ENCODE measurements at places on chromosomes 12 and 14.

GRCh38 chr12:96099986-96100385, 64.6 kb upstream of the LTA4H start:
- no peak for DNase-seq

DNA sequence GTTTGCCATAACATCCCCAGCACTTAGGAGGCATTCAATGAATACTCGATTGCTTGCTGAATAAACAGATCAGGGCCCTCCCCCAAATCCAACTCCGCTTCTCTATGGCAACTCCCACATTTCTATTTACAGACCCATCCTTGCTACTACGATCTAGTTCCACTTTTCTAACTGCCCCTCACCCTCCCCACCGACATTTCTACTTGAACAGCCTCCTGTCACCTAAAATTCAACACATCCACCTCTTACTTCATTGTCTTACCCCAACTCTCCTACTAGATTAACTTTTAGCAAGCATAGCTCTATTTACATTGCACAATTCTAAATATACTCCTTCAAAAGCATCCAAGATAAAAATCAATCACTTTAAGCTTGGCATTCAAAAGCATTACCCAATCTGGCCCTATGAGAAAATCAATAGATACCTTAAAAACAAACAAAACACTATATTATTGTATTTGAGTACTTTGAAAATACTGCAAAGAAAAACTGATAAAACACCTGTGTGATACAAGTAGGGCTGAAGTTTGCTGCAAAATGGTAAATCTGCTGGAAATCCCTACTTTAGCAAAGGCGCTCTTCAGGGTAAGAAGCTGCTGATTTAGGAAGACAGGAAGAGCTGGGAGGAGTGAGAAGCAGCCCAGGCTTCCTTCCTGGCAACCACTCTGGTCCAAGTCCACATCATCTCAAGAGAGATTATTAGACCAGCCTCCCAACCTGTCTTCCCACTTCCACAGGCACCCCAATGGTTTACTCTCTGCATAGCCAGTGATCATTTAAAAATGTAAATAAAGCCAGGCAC, 96.4 kb downstream of the HECTD4 start:
- no peak for DNase-seq

GRCh38 chr14:81093651-81094050, 127.1 kb downstream of the GTF2A1 start:
- DNase-seq: no peak

DNA sequence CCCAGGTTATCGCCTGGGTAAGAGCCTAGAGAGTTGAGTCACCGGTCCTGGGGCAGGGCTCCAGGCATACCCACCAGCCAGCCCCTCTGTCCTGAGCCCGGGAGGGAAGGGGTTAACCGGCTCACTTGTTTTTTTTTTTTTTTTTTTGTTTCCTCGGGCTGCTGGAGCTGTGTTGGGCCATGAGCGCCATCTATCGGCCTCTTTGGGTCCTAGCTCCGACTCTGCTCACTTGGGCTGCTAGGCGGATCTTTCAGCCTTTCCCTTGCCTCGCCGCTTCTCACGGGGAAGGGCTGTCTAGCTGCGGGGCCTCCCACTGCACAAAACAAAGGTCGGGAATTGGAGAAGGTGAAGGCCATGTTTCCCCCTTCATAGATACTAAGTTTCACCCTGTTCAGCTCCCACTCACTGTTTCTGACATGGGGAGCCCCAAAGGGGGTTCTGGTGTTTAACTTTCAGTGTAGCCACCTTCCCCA, 2.8 kb upstream of the SMUG1 start:
- peak; percentile 61 for DNase-seq

DNA sequence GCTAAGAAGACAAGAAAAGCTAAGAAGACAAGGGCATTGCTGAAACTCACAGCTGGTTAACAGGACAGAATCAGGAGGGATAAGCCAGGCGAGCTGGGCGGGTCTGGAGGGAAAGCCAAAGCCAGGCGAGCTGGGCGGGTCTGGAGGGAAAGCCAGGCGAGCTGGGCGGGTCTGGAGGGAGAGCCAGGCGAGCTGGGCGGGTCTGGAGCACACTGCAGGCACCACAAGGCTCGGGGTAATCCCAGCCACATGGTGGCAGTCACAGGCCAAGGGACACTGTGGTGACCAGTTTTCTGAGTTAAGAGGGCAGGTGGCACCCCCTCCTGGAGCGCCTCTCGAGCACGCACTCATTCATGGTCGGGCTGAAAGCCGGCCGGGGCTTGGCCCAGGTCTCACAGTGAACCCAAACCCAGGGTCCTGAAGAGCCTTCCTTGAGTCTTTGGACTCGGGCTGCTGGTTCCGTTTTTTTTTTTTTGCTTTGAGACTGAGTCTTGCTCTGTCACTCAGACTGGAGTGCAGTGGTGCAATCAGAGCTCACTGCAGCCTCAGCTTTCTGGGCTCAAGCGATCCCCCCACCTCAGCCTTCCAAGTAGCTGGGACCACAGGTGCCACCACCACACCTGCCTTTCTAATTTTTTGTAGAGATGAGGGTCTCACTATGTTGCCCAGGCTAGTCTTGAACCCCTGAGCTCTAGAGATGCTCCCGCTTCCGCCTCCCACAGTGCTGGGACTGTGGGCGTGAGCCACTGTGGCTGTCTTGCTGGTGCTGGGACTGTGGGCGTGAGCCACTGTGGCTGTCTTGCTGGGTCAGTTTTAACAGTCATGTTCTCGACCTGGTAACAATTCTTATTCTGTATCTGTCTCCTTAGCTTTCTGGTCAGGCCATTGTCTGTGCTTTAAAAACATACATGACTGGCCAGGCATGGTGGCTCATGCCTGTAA, 40.2 kb downstream of the HSP90AA1 start:
- no peak for DNase-seq

GRCh38 chr12:2052826-2053678, at the start of gene CACNA1C:
Gene CACNA1C (plus strand): TSS chr12:2052987. CDS start chr12:2053563, 576 bp downstream.
- DNase-seq: peak; percentile 20

- DNase-seq: no peak
These were observed 162.5 kb upstream of the RTL1 start for GRCh38 chr14:101065696-101066694.

- DNase-seq: no peak
These were observed 26.8 kb downstream of the AMN1 start for GRCh38 chr12:31702047-31702446.

GRCh38 chr12:29991924-29992323, 208.2 kb upstream of the TMTC1 start:
- no peak for DNase-seq

DNA sequence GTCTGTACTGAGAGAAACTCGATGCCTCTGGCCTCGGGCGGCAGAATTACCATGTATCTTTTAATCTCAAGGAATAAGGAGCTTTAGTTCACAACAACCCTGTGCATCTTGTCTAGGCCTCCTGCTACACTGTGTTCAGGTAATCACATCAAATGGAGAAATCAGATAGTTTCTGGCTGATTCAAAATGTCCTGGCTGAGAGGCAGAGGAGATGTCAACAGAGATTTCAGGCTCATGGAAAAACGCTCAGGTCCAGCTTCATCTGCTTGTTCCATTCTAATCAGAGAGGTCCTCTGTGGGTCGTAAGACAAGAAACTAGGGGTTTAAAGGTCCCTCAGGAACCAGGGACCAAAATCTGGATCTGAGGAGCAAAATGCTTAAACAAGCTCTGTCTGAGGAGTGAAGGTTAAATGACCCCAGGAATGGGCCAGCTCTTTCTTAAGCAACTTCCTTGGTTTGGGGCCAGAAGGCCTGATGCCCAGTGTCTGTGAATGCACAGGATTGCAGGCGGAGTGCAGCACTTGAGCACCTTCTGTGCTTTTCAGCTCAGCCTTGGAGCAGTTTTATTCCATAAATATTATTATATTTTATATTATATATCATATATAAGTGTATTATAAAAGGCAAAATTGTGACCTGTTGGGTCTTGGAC, 170.2 kb upstream of the PRICKLE1 start:
- no peak for DNase-seq

GRCh38 chr12:113467502-113468364, 3.9 kb downstream of the LHX5 start:
- no peak for DNase-seq

- no peak for DNase-seq
These were observed 65.9 kb downstream of the PTPN21 start for GRCh38 chr14:88488897-88489296.

- DNase-seq: no peak
These were observed 16.2 kb downstream of the FAM222A start for GRCh38 chr12:109729801-109730200.

DNA sequence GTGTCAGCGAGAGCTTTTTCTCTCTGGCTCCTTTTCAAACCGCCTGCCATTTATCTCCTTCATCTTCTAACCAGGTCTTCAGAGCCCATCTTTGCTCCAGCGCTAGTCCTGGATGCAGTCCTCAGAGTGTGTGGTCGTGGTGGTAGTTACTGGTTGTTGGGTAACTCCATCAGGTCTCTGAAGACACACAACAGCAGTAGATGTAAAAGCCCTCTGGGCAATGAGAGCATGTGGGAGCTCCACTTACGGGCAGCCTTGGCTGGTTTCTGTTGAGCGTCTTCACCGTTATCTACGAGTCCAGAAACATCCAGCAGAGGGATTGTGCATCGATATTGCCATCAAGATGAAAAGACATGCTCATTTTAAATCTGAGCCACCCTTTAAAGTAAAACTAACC, 61.2 kb downstream of the FBXL14 start:
- no peak for DNase-seq

DNA sequence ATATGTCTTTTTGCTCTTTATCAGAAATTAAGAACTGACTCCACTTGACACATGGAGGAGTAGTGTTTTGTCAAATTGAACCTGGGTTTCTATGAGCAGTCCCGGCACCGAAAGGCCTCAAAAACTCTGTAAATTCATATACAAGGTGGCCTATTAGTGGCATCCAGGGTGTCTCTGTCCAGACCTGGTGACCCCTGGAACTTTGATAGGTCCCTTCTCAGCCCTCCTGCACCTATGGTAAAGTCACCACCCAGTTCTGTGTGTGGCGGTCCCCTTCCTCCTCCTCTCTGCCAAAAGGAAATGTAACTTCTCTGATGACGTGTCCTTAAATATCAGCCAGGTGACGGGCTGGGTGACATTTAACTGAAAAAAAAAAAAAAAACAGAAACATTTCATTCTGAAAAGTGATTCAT, 204.0 kb upstream of the FOXN3 start:
- DNase-seq: peak; percentile 37

- no peak for DNase-seq
These were observed 48.8 kb upstream of the CORO1C start for GRCh38 chr12:108779998-108780688.

DNA sequence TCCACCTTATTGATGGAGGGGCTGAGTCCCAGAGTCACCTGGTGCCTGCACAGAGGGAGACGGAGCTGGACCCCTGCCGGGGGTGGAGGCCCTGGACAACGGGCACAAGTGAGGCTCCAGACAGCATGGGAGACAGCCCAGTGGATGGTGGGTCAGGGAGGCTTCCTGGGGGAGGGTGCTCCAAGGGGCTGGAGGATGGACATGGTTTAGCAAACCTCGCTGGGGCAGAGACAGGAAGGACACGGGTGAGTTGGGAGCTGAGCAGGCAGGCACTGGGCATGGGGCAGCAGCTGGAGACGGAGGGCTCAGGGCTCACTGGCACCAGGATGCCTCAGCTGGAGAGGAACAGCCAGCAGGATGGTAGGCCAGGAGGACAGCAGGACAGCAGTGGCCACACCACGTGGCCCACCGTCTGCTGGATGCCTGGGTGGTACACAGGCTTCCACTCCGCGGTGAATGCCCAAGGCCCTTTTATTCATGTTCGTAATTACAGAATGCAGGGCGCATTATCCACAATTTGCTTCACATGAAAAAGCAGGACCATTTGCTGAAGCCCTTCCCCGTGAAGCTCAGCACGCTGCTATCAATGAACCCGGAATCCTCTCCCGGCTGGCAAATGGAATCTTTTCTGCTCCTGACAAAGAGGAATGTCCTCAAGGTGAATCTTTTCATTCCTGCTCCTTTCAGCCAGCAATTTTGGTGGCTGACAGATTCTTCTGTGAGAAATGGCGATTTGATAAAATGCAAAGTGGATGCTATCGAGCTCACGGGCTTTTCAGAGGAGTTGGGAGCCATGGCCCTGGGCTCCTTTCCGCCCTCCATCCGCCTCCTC, 138.1 kb upstream of the C14orf180 start:
- DNase-seq: no peak

GRCh38 chr14:105271224-105271890, 23.0 kb downstream of the BTBD6 start:
- no peak for DNase-seq

DNA sequence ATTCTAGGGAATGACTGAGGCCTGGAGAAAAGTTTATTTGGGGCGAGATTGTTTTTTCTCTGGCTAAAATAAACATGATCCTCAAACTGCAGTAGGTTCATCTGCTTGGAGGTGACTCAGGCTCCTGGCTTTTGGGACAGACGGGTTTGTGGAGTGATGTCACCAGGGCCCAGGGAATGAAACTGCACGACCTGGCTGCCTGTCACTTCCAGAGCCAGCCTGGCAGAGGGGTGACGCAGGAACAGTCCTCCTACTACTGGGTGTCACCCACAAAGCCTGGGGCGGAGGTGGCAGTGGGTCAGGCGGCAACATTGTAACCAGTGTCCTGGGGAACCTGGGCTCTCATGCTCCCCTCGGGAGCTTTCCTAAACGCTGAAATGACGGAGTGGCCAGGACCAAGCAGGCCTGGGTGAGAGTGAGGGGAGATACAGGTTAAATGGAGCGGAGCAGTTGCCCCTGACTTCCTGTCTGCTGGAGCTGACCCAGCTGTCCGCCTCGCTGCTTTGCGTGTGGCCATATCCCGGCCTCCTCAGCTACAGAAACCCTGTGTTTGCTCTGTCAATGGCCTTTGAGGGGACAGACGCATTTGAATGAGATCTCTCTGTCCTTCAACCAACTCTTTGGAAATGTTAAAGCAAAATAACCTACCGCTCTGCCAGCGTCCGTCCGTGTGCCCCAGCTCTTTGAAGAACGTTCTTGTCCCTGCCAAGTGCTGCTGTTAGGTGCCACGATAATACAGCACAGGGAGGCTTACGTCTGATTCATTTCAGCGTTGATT, 6.5 kb downstream of the HIP1R start:
- no peak for DNase-seq

DNA sequence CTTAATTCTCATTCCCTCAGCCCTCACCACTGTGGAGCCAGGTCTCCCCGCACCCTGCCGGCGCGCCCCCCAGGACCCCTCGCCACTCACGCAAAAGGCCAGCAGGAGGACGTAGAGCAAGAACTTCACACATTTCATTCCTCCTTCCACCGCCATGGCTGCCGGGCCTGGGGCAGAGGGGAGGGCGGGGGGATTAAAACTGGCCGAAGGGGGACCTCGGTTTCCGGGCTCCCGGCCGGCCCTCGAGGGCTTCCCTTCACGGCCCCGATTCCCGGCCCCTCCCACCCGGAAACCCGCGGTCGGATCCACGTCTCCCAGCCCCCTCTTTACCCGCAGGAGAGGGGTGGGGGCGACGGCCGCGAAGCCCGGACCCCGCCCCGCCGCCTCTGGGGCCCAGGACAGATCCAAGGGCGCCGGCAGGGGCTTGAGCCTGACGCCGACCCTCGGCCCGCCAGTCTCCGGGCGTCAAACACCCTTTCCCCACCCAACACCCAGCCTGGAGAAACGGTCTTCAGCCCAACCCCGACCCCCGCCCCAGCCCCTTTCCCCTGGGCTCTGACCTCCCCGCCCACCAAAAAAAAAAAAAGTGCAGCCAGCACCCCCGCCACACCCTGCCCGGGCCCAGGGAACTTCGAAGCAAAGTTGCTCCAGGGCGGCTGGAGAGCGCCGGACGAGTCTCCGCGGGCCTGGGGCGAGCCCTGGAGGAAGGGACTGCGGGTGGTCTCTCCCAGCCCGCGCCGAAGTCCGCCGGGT, 447 bp downstream of the CD63 start:
- no peak for DNase-seq

GRCh38 chr14:58291646-58292045, 6.7 kb upstream of the ARID4A start:
- no peak for DNase-seq
